ENCODE measurements at places on chromosomes 1 and 21.

DNA sequence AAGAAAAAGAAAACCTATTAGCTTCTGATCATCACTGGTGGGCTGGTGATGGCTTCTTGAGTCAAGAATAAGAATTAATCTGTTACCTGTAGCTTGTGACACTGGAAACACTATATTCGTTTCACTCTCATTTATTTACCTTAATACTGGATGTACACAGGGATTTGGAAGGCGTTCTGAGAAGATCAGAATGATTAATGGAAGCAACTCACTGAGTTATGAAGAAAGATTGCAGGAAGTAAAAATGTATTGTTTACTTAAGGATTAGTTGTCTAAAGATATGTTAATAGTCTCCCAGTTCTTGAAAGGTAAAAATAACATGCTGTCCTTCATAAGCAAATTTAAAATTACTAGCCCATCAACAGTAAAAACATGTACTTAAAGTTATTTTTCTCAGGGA lies 644.9 kb upstream of the NCAM2 start:
- ATAC-seq, result no peak

GRCh38 chr1:214202992-214203391 lies 78.0 kb upstream of the SMYD2 start:
- no peak for ATAC-seq

DNA sequence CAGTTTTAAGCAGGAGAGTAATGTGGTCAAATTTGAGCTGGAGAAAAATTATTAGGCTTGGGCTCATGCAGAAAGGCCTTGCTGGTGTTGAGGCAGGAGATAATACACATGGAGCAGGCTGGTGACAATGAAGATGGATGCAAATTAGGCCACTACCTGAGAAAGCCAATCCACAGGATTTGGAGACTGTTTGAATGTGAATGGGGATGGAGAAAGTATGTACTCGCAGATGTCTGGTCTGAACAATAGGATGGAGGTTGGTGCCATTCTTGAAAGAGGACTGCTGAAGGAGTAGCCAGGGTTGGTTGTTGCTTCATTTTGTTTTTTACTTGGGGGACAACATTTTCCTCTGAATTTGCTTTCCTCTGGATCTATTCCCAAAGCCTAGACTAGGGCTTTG lies 8.0 kb upstream of the KIRREL1 start:
- ATAC-seq, result no peak

DNA sequence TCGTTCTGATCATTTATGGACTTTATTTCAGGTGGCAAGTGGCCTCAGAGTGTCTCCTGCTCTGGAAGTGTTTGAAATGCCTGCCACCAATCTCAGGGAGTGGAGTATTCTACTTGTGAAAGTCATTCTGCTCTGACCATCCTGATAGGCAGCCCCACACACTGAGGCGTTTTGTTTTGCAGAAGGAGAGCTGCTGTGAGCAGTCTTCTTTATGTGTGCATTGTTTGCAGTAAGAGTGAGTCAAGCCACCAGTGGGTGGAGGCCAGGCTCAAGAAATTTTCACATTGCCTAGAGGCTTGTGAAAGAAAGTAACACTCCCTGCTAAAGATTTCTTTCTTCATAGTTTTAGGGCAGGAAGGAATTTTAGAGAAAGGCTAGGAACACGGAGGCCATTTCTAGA lies 204.4 kb downstream of the SLC35F3 start:
- ATAC-seq, result no peak

- ATAC-seq, result no peak
These were observed 2.3 kb upstream of the OPTC start for GRCh38 chr1:203491664-203492063.

GRCh38 chr1:20223106-20223505 lies 36.8 kb upstream of the PLA2G2C start:
- ATAC-seq, result no peak

All from activated T-helper 17 cell treated with anti-CD3 and anti-CD28 coated beads, Interleukin-2, amount 50 U/mL, for 72 hours (primary cell).